A549 treated with dexamethasone at 1 μM for 4 hours (cell line): ENCODE measurements at places on chromosomes 2 and 18. TPM values are rescaled to one million over a fixed set of nuclear protein-coding genes. Genes with fewer than 3 reads are reported as not detected.

CAPN14 gene
- 0.04 to 0.06 TPM (median 0.05 TPM) in 4 of 5 replicates, not detected in the other for total RNA-seq

SERPINB12 gene
- total RNA-seq: not detected in 5 replicates

DSG2 gene
- total RNA-seq: 45.6 to 69.2 TPM (median 64.0 TPM) in 5 replicates

PTH2R gene
- total RNA-seq: not detected in 5 replicates

DES gene
- 0.38 to 0.47 TPM (median 0.45 TPM) in 5 replicates for total RNA-seq

HOXD10 gene
- total RNA-seq: 4.1 to 6.7 TPM (median 5.3 TPM) in 5 replicates

OST4 gene
- total RNA-seq: 529 to 708 TPM (median 553 TPM) in 5 replicates

BOLL gene
- not detected in 5 replicates for total RNA-seq

CFAP65 gene
- 0.21 to 0.27 TPM (median 0.22 TPM) in 5 replicates for total RNA-seq

ADCYAP1 gene
- not detected in 5 replicates for total RNA-seq

MALL gene
- 154 to 172 TPM (median 164 TPM) in 5 replicates for total RNA-seq

UGT1A5 gene
- 0.06 TPM in 1 of 5 replicates, not detected in the others for total RNA-seq

CPLX4 gene
- not detected in 5 replicates for total RNA-seq

CELF4 gene
- total RNA-seq: 0.07 TPM in 1 of 5 replicates, not detected in the others

MYO7B gene
- 0.11 to 0.31 TPM (median 0.24 TPM) in 5 replicates for total RNA-seq

PSME4 gene
- total RNA-seq: 47.0 to 57.9 TPM (median 51.5 TPM) in 5 replicates
